ENCODE measurements at places on chromosomes 6 and 20.

GRCh38 chr6:111238464-111239119, 151.3 kb downstream of the SLC16A10 start:
- no peak for DNase-seq

- DNase-seq = peak; percentile 87
These were observed 6.5 kb upstream of the ZSCAN9 start for GRCh38 chr6:28218312-28219248.

- DNase-seq = no peak
These were observed 33.2 kb downstream of the BANF2 start for GRCh38 chr20:17732907-17733521.

DNA sequence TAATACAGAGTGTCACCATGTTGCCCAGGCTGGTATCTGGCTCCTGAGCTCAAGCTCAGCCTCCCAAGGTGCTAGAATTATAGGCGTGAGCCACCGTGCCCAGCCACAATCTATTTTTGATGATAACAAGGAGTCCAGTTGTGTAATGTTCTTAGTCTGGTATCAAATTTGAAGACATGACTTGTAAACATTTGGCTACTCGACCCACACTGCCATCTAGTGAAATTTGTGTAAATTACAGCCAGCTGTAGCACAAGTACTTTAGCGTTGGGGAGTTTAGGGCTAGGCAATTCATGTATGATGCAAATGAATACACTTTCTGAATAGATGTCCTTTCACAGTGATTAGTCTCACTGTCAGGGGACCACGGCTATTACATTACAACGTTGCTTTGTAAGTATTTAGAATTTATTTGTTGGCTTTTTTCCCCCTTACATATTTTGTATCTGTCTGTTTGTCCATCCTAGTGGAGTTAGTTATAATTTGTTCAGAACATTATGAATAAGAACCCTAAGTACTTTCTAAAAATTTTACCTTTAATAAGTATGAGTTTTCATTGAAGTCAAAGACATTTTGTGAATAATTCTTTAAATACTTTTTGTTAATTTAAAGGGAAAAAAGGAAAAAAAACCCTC, 139.7 kb downstream of the PRDM13 start:
- peak; percentile 33 for DNase-seq

DNA sequence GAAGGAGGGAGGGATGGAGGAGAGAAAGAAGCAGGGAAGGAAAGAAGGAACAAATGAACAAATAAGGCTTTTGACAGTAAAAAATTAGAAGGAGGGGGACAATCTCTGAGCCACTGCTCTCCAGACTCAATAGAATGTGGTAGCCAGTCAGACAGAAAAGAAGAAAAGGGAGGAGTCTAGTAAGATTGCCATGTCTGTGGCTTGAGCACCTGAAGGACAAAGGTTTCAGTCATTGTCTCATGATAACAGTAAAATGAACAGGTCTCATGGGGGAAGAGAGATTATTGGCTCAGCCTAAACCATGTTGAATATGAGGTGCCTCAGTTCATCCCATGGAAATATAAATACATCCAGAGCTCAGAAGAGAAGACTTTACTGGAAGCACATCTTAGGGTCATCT, 14.0 kb upstream of the LOC128125822 start:
- no peak for DNase-seq

- DNase-seq = no peak
These were observed 736 bp downstream of the FAM217B start for GRCh38 chr20:59940956-59941294.

DNA sequence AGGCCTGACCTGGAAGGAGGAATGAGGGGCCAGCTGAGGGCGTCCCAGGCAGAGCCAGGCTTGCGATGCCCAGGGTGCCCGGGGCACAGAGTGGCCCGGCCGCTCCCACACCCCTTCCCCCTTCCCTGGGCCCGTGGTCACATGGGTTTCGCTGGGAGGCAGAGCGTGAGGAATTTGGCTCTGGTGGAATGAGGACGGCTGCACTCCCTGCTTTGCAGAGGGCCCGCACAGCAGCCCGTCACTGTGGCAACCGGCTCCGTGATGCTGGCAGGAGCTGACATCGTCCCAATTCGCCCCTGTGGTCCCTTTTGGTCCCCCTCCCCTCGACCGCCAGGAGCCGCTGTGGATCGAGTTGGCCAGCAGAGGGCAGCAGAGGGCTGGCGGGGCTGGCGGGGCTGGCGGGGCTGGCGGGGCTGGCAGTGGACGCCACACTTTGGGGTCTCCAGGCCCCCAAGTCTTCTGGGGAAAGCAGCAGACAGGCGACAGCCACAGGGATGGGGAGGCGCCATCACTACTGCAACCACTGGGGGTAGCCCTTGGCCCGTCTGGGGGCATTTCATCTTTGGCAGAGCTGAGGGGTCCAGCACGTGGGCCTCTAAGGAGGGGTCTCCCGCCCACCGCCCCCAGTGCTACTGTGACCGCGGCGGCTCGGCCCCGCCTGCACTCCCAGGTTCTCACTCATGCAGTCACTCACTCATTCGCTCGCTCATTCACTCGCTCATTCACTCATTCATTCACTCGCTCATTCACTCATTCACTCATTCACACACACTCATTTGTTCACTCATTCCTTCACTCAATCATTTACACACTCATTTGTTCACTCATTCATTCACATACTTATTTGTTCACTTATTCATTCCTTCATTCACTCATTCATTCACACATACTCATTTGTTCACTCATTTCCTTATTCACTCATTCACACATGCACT, 49.7 kb upstream of the BHLHE23 start:
- DNase-seq = peak; percentile 34

DNA sequence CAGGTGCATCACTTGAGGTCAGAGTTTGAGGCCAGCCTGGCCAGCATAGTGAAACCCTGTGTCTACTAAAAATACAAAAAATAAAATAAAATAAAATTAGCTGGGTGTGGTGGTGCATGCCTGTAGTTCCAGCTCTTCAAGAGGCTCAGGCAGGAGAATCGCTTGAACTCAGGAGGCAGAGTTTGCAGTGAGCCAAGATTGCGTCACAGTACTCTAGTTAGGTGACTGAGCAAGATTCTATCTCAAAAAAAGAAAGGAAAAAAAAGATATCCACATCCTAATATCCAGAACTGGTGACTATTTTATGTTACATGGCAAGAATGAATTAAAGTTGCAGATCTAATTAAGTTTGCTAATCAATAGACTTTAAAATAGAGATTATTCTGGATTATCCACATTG, 32.5 kb downstream of the SCGN start:
- no peak for DNase-seq

DNA sequence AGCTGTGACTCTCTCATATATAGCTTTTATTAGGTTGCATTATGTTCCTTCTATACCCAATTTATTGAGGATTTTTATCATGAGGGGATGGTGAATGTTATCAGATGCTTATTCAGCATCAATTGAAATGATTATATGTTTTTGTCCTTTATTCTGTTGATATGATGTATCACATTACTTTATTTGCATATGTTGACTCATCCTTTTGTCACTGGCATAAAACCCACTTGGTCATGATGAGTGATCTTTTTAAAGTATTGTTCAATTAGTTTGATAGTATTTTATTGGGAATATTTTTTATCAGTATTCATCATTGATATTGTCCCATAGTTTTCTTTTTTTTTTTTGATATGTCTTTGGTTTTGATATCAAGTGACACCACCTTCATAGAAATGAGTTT, 529.9 kb downstream of the MMUT start:
- no peak for DNase-seq

DNA sequence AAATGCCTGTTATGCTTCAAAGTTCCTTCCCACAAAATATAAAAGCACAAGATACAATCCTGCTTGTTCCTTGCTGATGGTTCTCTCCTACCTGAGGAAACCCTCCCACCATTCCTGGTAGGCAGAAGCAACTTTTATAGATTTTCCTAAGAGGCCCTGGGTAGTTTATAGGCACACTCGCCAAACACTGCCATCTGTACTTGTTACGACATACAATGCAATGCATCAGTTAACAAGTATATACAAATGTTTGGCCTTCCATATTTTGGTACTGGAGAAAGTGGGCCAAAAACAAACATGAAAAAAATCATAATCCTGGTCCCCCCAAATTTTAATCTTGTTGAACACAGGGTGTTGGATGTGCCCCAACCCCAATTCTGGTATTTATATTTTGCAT, 16.6 kb downstream of the MCM9 start:
- DNase-seq = no peak

DNA sequence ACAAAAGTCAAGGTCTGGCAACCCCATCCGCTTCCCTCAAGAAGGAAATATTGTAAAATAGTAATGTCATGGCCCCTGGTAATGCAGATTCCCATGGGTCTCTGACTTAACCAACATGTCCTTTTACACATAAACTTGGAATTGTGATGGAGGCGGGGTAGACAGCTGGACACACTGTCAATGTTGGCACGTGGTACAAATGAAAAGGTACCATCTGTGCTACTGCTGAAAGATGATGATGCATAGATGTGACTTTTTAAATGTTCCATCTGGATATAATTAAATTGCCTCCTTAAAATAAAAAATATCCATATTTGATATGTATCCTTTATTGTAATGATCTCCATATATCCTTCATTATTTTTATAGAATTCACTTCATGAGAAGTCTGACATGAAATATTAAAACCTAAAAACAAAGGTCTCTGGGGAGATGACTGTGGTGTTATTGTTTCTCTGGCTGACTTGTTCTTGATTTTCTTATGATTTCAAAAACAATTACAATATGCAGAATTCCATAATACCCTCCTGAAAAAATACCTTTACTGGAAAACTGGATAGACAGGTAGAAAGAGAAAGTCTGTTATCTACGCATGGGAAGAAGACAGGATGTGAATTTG, 104.5 kb downstream of the MKKS start:
- DNase-seq = no peak

DNA sequence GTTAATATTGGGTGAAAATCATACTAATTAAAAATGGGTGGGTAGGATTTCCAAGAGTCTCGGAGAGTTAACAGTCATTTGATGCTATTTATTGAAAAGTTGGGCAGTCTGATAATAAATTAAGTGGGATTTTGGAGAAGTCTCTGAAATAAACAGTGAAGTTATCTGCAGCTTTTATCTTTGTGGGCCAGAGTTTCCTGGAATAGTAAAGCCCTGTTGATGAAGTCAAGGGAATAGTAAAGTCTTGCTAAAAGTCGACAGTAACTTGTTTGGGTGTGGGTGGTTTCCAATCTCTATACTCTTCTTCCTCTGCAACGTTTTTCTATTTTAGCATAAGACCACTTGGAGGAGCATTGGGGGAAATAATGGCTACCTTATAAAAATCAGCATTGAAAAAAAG, 493.6 kb downstream of the EPM2A start:
- DNase-seq = no peak

DNA sequence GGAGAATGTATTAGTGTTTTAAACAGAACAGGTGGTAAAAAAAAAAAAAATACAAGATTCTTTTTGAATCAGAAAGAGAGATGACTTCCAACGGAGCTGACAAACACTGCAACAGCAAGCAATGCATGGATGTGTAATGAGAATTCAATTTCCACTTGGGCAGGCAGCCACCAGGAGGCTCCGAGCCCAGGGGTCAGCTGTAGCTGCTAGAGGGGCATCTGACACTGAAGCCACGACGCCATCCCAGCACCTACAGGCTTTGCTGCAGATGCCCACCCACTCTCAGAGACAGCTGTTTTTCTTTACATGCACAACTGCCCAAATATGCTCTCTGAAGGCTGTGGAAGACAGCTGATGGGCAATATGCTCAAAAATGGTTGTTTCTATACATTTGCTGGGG, 75.4 kb downstream of the ELOVL5 start:
- DNase-seq = no peak

GRCh38 chr6:40774932-40775331, 187.8 kb upstream of the LRFN2 start:
- no peak for DNase-seq

DNA sequence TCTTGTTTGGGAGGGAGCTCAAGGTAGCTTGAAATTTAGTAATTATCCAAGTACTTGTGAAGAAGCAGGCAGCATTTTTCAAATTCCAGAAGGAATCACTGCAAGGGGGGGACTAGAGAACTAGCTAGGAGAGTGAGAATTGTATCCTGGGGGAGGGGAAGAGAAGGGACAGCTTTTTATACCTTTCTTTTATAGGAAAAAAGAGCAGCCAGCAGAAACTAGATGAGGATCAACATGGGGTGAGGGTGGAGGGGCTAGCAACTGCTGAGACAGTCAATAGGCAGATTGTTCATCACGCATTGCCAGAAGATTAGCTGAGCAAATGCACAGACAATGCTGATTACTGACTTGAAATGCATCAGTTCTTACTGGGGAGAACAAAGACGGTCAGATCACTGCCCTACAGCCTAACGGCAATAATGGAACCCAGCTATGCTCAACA, 514.3 kb upstream of the CITED2 start:
- no peak for DNase-seq

DNA sequence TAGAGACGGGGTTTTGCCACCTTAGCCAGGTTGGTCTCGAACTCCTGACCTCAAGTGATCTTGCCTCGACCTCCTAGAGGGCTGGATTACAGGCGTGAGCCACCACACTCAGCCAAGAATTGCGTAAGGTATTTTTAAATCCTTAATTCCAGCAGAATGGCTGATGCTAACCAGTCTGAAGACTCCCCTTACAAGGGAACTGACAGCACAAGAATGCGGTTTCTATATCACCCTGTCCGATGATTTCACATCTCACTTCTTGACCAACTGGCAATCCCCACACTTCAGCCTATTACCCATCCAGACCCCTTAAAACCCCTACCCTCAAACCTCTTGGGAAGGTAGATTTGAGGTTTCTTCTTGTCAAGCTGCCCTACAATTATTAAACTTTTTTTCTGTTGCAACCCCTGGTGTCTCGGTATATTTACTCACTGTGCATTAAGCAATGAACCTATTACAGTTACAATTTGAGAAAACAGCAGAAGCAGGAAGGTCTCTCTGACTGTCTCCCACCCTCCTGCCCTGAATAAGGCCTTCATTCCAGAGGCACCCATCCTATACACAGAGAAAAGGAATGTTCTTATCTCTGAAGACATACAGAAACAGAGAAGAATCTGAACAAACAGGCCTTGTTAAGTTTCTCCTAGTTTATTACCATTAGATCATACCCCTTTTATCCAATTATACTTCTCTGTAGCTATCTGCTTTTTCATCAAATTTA, 164.9 kb downstream of the ARHGAP18 start:
- no peak for DNase-seq

DNA sequence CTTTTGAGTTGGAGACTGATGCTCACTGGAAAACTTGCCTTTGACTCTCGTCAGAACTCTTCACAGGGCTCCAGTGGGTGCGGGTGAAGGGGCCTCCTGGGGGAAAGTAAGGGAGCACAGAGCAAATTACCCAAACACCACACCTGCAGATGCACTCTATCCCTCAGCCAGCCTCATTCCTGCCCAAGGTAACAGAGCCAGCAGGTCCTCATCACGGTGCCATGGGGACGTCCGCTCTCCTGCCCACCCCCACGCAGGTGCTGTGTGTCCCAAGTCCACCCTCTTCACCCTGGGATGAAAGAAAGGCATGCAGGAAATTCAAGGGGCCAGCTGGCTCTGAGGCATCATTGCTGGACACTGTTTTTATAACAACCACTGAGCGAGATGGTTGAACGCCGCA, 269.0 kb downstream of the SMOC2 start:
- DNase-seq = no peak

GRCh38 chr20:12056839-12057238, 139.1 kb downstream of the BTBD3 start:
- no peak for DNase-seq

- no peak for DNase-seq
These were observed 462.5 kb downstream of the CDH26 start for GRCh38 chr20:60420676-60421229.

- no peak for DNase-seq
These were observed 4.9 kb downstream of the TGM2 start for GRCh38 chr20:38159957-38160756.

All from heart left ventricle (tissue), 16 donors.